ENCODE measurements at places on chromosomes 2 and 18.

- no peak for DNase-seq
Measured at GRCh38 chr2:69499242-69499641, 62.0 kb upstream of the NFU1 start.

DNA sequence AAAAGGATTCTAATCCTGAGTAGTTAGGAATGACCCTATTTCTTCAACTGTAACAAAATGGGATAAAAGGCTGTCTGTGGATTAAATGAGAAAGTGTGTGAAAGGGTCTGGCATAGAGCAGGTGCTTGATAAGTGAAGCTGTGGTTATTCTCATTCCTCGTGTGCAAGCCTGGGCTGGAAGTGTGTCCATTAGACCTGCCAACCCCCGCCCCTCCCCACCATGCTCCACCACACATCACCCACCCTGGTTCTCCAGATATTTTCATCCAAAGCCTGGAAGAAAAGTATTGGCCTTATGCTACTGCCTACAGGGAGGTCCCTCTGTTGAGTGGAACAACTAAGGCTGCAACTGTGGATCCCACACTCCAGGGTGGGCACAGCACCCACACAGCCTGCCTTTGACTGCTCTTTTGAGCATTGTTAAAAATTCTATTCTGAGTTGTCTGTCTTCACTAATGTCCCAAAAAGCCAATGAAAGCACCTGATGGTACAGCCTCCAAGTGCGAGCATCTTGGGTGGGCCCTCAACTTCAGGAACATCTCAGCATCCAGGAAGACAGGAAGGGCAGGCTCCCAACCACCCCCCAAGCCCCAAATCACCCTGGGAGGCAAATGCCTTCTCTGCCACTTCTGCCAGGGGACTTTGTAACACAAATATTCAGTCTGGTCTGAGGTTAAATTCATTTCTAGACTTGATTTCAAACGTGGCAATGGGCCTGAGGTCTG, 102.8 kb upstream of the PPP1CB start:
- no peak for DNase-seq

GRCh38 chr2:45470531-45470930, 140.5 kb downstream of the SRBD1 start:
- DNase-seq = no peak

DNA sequence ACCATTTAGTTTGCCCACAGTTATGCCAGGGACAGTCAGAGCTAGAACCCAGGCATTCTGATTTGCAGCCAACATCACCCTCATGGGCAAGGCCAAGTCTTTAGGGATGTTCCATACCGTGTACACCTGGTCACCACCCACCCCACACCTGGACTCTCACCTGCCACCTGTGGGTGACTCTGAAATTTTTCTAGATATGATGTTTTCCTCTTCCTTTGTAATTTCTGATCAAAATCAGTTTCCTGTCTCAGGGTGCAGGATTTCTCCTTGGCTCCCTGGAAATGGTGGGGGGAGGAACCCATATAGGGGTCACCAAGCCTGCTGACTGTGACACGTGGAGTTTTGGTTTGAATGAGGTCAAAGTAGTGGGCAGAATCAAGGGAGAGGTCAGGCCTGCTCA, 138.2 kb downstream of the ACOXL start:
- no peak for DNase-seq

DNA sequence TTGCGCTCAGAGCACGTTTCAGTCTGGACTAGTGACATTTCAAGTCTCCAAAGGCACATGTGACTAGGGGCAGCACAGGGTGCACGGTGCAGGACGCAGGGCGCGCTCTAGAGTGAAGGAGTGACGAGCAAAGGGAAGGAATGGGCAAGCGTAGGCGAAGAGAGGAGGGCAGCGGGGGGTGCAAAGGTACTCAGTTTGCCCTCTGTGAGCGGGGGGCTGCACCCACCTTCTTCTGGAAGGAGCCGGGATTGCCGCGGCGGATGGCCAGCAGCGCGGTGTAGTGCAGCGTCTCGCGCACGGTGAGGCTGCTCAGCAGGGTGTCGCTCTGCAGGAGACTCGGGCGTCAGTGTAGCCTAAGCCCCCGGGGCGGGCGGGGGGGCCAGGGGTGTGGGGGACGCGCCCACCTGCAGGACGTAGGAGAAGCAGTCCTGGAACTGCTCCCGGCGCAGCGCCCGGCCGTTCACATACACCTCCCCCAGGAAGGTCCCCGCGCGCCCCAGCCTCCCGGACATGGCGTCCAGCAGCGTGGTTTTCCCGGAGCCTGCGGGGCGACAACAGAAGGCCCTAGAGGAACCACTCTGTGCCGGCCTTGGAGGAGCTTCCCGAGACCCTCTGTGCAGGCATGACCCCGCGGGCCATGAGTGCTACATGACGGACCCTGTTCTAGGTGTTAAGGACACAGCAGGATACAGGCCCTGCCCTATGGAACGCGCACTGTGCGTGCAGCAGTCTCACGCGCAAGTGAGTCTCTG, 6.9 kb downstream of the ABCG5 start:
- DNase-seq = no peak

- DNase-seq = no peak
Measured at GRCh38 chr2:144020047-144020446, 499.9 kb downstream of the ZEB2 start.

DNA sequence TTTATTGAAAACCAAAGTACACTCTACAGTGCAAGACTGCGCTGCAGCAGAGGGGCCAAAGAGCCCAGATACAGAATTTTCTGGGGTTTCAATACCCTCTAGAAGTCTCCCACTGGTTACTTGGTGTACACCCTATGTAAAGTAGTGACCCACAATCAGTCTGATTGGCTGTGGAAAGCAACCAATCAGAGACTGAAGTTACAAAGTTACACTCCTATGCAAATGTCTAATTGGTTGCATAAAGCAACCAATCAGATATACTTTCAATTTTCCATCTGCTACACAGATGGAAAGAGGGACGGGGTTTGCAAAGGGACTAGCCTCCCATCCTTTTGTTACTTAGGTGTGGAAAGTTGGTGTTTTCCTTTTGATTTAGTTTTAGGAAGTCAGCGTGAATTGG, 198.9 kb upstream of the SH3BP4 start:
- no peak for DNase-seq

DNA sequence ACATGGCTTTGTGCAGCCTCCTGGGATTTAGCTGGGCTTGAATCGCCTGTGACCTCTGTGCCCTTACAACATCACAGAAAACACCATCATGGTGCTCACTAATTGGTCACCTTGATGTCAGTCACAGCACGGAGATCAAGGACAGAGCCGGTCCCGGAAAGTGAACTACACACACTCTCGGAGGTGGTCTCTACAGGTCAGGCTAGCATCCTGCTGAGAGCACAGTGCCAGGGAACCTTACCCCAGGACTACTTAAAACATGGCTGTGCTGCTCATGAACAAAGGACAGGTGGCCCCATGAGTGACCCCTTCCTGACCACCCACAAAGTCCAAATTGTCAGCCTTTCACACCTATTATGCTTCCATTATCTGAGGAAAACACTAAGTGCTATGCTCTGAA, 1782.1 kb upstream of the CELF4 start:
- DNase-seq = no peak

- no peak for DNase-seq
Measured at GRCh38 chr2:163734881-163735684, 725 bp downstream of the FIGN start.

GRCh38 chr18:43805646-43806194, 528.4 kb upstream of the SYT4 start:
- DNase-seq = no peak

DNA sequence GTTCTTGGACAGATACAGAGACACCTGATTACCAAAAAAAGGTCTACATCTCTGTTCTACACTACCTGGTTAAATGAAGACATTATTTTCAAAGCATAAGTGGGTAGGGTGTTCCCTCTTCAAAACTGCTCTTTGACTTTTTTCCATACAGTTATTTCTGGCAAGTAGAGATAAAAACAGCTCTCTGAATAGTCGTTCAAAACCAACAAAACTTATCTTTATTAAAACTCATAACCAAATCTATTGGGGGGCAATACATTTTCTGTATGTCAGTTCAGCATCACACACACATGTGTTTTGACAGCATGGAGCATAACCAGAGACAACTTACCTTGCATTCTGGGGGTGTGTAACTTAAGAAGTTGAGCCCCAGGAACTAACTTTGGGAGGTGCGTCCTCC, 149.0 kb upstream of the EPC2 start:
- no peak for DNase-seq

GRCh38 chr2:53510401-53510800, 257.2 kb upstream of the CHAC2 start:
- no peak for DNase-seq

DNA sequence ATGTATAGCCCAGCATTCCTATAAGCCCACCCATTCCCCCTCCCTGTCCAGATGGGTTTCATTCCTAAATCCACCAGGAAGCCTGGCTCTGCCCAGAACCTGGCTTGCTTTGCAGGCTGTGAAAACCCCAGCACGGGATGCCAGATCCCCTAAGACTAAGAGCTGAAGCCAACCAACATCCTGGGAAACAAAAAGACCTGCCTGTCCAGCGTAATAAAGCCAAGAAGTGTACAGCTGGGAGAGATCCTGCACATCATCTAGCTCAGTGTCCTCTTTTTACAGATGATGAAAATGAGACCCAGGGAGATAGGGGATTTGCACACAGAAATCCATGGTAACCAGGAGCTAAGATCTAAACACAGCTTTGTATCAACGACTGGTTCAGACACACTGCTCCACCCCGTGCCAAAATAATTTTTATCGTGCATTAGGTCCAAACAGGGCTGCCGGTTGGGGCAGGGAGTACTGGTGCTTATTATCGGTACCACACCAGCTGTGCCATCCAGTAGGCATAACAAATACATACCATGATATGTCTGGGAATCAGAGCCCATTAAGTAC, 2.9 kb downstream of the RND3 start:
- DNase-seq = no peak

- no peak for DNase-seq
Measured at GRCh38 chr2:209348433-209348832, 75.4 kb upstream of the MAP2 start.

- DNase-seq = no peak
Measured at GRCh38 chr2:47607005-47607679, 175.8 kb upstream of the MSH6 start.

DNA sequence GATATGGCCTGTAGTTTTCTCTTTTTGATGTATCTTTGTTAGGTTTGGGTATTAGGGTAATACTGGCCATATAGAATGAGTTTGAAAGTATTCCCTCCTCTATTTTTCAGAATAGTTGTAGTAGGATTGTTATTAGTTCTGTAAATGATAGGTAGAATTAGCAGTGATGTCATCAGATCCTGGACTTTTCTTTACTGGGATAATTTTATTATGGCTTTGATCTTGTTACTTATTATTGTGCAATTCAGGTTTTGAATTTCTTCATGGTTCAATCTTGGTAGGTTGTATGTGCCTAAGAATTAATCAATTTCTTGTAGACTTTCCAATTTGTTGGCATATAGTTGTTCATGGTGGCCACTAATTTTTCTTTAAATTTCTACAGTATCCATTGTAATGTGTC, 916.6 kb downstream of the CCDC85A start:
- DNase-seq = no peak

DNA sequence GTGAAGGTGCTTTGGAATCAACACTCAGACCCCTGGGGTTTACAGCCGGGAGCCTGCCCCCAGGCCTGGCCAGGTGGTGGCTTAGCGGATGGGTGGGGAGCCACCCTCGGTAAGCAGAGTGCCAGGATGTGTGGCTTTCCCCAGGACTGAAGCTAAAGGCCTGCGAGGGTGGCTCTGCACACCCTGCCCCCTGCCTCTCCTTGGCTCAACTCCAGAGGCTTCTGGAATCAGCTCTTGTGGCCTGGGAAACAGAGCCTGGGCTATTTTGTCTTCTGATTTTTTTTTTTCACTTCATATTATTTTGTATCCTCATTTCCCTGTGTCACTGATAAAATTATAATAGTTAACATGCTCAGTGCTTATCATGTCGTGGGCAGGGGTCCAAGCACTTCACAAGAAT, 79.8 kb downstream of the RHOB start:
- DNase-seq = no peak

GRCh38 chr2:238498188-238498587, 71.5 kb downstream of the ASB1 start:
- DNase-seq = no peak

GRCh38 chr2:169119851-169120250, 50.5 kb downstream of the DHRS9 start:
- no peak for DNase-seq

DNA sequence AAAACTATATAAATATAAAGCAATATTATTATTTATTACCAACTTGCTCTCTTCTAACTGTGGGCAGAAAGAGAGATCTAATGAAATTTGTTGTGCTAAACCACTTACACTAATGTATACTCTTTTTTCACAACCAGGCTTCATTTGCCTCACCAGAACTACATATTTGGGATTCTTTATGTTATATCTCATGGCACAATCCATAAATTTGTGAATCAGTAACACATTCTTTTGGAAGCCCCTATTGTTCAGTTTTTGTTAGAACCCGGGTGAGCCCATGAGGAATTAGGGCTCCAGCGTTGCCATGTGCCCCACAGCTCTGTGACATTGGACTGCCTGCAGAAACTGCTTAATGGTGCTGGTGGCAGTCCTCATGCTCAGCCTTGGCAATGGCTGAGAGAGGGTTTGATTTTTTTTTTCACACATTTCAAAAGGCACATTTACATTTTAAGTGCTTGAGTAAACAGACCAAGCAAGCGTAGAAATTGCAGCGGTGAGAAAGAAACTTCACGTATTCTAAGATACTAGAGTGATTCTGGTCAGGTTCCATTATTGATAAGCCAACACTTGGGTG, 15.3 kb downstream of the VIT start:
- DNase-seq = no peak

DNA sequence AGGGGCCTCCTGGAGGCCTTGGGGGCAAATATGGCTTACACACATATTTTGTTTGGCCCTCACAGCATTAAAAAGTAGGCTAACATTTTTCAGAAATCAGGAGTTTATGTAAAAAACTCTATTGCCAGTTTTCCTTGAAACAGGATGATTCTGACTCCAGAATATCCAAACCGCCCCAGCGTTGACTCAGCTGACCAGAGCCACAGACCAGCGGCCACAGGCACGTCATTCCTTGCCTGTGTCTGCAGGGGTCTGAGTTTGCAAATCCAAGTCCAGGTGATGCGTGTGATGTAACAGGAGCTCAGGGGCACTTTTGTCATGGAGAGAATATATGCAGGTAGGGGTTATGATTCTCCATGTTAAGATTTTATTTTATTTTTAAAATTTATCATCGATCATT, 79.4 kb upstream of the ALKAL2 start:
- no peak for DNase-seq

- no peak for DNase-seq
Measured at GRCh38 chr2:201701646-201702045, 3.2 kb upstream of the MPP4 start.

DNA sequence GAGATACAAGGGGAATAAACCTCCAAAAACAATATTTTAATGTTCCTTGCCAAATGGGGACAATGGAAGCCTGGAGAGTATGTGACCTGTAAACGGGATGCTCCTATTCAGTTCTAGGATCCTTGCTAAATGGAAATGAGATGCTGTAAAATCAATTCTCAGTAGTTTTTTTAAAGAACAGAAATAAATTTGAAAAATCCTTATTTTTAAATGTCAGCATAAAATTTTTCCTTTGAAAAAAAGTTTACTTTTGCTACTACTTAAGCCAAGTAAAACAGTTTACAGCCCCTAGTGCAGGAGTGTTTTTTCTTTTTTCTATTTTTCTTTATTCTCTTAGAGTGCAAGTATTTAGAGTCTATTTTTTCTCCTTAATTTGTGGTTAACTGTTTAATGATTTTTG, 158.8 kb downstream of the MBD5 start:
- no peak for DNase-seq

GRCh38 chr2:69979902-69980807, 18.7 kb upstream of the ASPRV1 start:
- no peak for DNase-seq

GRCh38 chr18:57728941-57729511, 74.1 kb downstream of the ATP8B1 start:
- no peak for DNase-seq

GRCh38 chr2:190119257-190119656, 56.7 kb upstream of the MSTN start:
- no peak for DNase-seq
